NCI-H1105 treated with DMSO at 0.1 percent for 48 hours (cell line): ENCODE measurements at places on chromosomes 6 and 20.

DNA sequence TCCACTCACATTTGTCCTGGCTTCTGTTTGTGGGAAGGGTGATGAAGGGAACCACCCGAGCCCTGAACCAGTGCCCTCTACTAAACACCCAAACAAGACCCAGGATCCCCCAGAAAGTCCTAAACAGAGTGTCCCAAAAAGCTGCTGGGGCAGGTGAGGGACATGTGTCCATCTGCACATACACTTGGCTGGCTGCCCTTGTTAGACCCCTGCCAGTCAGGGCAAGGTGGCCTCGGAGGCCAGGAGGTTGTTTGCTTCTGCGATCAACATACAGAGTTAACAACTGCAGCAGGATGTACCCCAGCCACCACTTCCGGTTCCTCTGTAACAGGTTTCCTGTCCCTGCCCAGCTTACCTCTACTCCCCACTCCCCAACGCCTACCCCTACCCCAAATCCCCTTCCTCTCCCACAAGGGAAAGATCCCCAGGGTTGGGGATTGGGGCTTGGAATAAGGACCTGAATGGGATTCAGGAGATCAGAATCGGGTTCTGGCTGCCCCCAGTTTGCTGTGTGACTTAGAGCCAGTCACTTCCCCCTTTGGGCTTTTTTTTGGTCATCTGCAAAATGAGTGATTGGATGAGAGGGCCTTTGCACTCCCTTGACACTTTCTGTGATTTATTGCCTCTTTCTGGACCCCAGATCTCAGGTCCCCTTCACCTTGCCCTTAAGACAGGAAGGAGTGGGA, 13.9 kb downstream of the DEF6 start:
- DNase-seq = no peak

DNA sequence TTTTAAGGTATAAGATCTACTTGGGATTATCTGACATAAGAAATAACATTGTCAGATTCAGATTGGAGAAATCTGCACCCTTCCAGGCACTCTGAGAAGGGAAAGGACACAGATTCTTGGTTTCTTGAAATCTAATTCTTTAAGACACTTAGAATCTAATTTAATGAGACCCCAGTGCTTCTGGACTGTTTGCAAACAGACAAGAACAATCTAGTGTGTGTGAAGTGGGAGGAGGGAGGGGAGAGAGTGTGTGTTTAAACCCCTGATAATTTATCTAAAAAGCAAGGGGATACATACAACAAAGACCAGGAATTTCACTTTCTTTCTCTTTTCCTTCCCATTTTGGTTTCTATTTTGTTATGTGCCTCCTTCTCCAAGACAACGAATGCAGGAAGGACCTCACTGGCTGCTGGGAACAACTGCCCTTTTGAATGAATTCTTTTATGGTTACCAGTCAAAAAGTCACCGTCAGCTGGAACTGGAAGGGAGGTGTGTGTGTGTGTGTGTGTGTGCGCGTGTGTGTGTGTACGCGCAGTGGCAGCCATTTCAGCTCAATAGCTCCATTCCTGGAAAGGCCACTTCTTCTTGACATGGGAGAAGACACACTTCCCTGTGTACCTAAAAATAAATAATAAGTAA, 129.4 kb downstream of the BCAS1 start:
- no peak for DNase-seq

DNA sequence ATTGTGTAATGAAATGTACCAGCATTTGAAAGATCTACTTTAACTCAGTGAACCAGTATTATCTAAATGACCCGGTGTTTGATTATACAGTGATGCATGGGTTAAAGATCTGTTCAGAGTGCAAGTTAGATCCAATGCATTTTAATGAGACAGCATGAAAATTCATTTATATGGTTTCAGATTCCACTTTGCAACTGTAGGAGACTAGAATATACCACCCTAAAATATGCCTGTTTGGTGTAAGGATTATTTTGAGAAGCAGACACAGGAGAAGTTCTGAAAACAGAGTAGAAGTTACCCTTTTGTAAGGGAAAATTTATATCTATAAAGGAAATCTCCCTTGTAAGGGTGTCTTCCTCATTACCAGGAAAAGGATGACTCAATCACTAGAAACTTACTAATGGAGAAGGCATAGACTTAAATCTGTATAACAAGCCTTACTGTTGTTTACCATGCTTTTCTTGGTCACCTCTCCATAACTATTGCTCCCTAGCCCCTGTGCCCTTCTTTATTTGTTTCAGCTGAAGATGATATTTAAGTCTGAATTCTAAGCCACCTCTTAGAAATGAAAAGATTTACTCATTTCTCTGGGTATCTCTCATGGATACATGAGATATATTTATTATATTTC, 105.4 kb downstream of the NCOA3 start:
- DNase-seq = no peak

GRCh38 chr6:26025047-26025893, 62.0 kb upstream of the HFE start:
- DNase-seq = no peak

- peak; percentile 45 for DNase-seq
These were observed 247.8 kb downstream of the BTBD9 start for GRCh38 chr6:38391626-38392579.

GRCh38 chr6:150145830-150146229, 3.0 kb downstream of the PPP1R14C start:
- DNase-seq = no peak

GRCh38 chr20:48864254-48864653, 36.5 kb upstream of the PREX1 start:
- no peak for DNase-seq

GRCh38 chr20:32975698-32976674, 28.2 kb downstream of the SUN5 start:
- DNase-seq = no peak

- no peak for DNase-seq
These were observed 10.3 kb upstream of the CYP24A1 start for GRCh38 chr20:54184071-54184470.

- no peak for DNase-seq
These were observed 82.2 kb upstream of the SALL4 start for GRCh38 chr20:51884561-51884960.

DNA sequence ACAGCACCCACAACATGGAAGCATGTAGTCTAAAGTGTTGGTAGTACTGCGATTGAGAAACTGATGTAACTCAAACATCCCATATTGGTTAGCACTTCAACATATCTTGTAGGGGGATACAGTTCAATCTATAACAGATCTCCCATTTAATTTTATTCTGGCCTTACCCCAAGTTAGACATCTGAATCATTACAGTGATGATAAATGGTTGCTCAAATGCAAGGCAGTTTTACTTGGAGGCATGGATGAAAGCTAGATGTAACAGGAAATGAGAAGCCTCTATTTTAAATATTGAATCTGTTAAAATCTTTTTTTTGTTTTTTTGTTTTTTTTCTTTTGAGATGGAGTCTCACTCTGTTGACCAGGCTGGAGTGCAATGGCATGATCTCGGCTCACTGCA, 44.2 kb upstream of the FAM50B start:
- no peak for DNase-seq

DNA sequence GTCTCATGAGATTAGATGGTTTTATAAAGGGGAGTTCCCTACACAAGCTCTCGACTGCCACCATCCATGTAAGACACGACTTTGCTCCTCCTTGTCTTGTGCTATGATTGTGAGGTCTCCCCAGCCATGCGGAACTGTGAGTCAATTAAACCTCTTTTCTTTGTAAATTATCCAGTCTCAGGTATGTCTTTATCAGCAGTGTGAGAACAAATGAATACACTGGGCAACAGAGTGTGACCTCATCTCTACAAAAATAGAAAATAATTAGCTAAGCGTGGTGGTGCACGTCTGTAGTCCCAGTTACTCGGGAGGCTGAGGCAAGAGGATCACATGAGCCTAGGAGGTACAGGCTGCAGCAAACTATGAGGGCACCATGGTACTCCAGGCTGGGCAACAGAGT, 51.3 kb downstream of the MDN1 start:
- no peak for DNase-seq

DNA sequence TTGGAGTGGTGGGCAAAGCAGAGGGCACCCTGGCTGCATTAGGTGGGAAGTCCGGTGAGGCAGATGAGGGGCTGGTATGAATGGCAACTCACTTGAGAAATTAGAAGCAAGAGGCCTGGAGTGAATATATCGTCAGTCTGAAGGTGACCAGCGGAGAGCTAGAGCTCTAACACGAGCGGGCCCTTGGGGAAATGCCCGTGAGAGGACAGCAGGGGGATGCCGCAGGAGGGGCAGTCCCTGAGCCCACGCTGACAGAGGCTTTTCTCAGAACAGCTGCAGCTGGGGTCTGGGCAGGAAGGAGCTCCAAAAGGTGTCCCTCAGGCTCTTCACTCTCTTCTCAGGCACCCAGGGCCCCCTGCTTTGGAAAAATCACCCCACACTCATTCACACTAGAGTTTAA, 32.0 kb upstream of the CD93 start:
- no peak for DNase-seq
